ENCODE measurements at places on chromosomes 1 and 21.
A peak's percentile ranks its signal among the peaks of the same experiment; 100 is the strongest.

- DNase-seq = peak; percentile 33
Measured at GRCh38 chr1:154992721-154993571, 440 bp upstream of the LENEP start.

- no peak for DNase-seq
Measured at GRCh38 chr21:45593162-45594022, 50.1 kb upstream of the PCBP3 start.

DNA sequence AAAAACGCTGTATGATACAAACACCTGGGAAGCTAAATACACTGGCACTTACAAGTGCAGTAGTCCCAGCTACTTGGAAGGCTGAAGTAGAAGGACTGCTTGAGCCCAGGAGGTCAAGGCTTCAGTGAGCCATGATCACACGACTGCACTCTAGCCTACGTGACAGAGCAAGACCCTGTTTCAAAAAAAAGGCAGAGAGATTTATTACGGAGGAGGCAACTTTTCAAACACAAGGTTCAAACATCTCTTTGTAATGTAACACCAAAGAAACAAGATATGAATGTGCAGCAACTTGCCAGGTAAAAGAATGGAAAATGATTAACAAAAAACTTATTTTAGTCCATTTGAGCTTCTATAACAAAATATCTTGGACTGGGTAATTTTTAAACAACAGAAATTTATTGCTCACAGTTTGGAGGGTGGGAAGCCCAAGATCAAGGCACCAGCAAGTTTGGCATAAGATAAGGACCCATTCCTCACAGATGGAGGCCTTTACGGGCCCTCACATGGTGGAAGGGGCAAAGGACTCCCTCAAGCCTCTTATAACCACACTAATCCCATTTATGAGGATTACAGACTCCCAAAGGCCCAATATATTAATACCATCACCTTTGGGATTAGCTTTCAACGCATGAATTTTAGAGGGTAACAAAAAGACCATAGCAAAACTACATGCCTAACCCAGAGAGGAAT, 73.3 kb downstream of the EVI5 start:
- DNase-seq = no peak

GRCh38 chr1:32208891-32209328, at the start of gene DCDC2B:
TSS of gene DCDC2B (plus strand) at chr1:32209089. CDS start at chr1:32209094, 5 bp downstream.
- DNase-seq = peak; percentile 54

DNA sequence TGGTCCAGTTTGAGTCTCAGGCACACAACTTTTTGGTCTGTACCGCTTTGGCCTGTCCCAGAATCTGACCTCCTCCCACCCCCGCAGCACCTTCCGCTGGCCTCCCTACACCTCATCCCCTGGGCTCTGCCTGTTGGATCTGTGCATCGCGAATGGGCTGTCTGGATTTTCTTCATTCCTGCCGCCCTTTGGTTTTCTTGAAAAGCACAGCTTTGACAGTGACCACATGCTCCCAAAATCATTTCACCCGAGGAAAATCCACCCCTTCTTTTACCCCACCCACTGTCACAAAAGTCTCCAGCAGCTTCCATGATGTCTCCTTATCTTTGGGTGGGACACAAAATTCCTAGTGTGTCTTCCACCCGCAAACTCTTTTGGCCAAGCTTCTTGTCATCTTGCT, 65.0 kb upstream of the SSX2IP start:
- DNase-seq = no peak

- no peak for DNase-seq
Measured at GRCh38 chr1:53763911-53764310, 24.9 kb upstream of the GLIS1 start.

DNA sequence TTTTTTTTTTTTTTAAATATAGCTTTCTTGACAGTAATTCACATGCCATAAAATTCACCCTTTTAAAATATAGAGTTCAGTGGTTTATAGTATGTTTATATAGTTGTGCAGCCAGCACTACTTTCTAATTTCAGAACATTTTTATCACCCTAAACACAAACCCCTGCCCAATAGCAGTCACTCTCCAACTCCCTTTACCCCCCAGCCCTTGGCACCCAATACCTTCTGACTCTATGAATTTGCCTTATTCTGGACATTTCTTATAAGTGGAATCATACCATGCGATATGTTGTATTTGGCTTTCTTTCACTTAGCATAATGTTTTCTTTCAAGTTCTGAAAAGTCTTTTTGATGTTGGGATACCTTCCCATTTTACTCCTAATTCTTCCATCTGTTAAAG, 42.5 kb upstream of the NEXN start:
- peak; percentile 68 for DNase-seq

GRCh38 chr1:169086603-169087455, 19.7 kb upstream of the ATP1B1 start:
- DNase-seq = no peak

- no peak for DNase-seq
Measured at GRCh38 chr21:29441651-29442050, 142.9 kb downstream of the BACH1 start.

- DNase-seq = no peak
Measured at GRCh38 chr1:49435291-49435690, 588.5 kb downstream of the AGBL4 start.

- DNase-seq = no peak
Measured at GRCh38 chr1:40073062-40073461, 24.0 kb downstream of the PPT1 start.

Measured in left hindlimb (tissue), 1 donor.